ENCODE measurements at places on chromosomes 2 and 18. TPM values are rescaled to one million over a fixed set of nuclear protein-coding genes. Genes with fewer than 3 reads are reported as not detected.

Gene PDCD1
- total RNA-seq, result 4.1 TPM

GRCh38 chr2:138182937-138183312 is 218.7 kb downstream of the HNMT start:
- H3K36me3 ChIP-seq, result no peaks in the 10 kb centered on the region
- no peaks in the 10 kb centered on the region for H3K4me1 ChIP-seq
- no peaks in the 10 kb centered on the region for H3K27me3 ChIP-seq
- no peak overlapping the region for H3K27ac ChIP-seq
- DNase-seq, result no peak

GRCh38 chr18:38930881-38931753 is 1365.5 kb upstream of the CELF4 start:
- no peaks in the 10 kb centered on the region for H3K4me1 ChIP-seq
- no peak overlapping the region for H3K4me3 ChIP-seq
- DNase-seq, result no peak

DNA sequence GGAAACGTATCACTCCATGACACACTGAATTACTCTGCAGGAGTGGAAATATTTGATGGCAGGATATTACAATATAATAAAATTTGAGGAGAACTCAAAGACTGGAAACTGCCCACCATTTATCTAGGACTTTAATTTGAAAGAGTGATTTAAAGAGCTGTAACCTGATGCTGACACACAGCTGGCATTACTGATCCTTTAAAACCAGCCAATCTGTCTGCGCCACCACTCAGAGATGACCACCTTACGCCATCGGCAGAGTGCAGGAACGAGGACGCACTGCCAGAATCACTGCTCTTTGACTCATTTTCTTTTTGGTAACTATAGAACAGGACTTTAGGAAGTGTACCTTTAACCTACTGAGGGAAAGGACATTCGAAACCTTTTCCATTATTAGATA is 114.1 kb downstream of the EPB41L3 start:
- peaks cover 7% of the 10 kb centered on the region for H3K27me3 ChIP-seq
- H3K27ac ChIP-seq, result no peak overlapping the region
- no peaks in the 10 kb centered on the region for H3K36me3 ChIP-seq

GRCh38 chr2:208255557-208256106 is 761 bp upstream of the IDH1 start:
- DNase-seq, result no peak
- H3K36me3 ChIP-seq, result peaks cover 23% of the 10 kb centered on the region
- H3K27ac ChIP-seq, result peak overlapping the region; percentile 76
- no peaks in the 10 kb centered on the region for H3K27me3 ChIP-seq
